ENCODE measurements at places on chromosomes 3 and 15. TPM values are rescaled to one million over a fixed set of nuclear protein-coding genes. Genes with fewer than 3 reads are reported as not detected.

- peaks cover 4% of the 10 kb centered on the region for H3K4me1 ChIP-seq
- no peak overlapping the region for H3K4me3 ChIP-seq
- DNase-seq, result no peak
- H3K36me3 ChIP-seq, result no peaks in the 10 kb centered on the region
- H3K27ac ChIP-seq, result no peak overlapping the region
Observed at GRCh38 chr15:57731530-57732103, 25.1 kb downstream of the POLR2M start.

DNA sequence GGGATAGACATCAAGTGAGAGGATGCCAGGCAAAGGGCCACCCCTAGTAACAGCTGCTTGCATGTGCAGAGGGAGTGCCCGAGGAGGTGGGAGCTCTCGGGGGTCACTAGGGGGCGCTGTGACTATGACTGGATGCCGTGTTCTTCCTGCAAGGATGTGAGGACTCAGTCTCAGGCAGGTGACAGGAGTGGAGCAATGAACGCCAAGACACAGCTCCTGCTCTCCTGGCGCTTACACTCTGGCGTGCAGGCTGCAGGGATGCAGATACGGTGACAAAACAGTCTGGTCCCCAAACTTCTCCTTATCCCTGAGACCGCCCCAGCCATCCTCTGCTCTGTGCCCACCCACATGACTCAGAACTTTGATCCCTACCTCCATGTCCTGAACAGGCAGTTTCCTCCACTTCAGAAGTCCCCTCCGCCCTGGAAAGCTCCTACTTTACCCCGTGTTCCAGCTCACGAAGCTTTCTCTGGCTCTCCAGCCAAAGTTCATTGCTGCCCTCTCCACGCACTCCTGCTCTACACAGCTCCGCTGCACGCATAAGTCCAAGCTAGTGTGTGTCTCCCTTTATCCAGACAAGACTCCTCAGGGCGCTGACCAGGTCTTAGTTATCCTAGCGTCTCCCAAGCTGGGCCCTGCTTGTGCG is 14.7 kb downstream of the RHOV start:
- H3K27me3 ChIP-seq, result no peaks in the 10 kb centered on the region
- H3K36me3 ChIP-seq, result peaks cover 11% of the 10 kb centered on the region
- peaks cover 26% of the 10 kb centered on the region for H3K4me1 ChIP-seq
- no peak overlapping the region for H3K27ac ChIP-seq

- H3K4me3 ChIP-seq, result no peak overlapping the region
- DNase-seq, result no peak
- peaks cover 20% of the 10 kb centered on the region for H3K4me1 ChIP-seq
- no peaks in the 10 kb centered on the region for H3K36me3 ChIP-seq
- no peak overlapping the region for H3K27ac ChIP-seq
- no peaks in the 10 kb centered on the region for H3K27me3 ChIP-seq
Observed at GRCh38 chr3:13517253-13517977, 31.5 kb upstream of the FBLN2 start.

GRCh38 chr15:35252351-35252865 is 167.3 kb upstream of the NANOGP8 start:
- DNase-seq, result no peak
- H3K4me1 ChIP-seq, result no peaks in the 10 kb centered on the region
- no peak overlapping the region for H3K27ac ChIP-seq
- H3K27me3 ChIP-seq, result no peaks in the 10 kb centered on the region
- H3K36me3 ChIP-seq, result no peaks in the 10 kb centered on the region

Gene FRMD4B
- 2.0 TPM for total RNA-seq

Gene CHRNA5
- total RNA-seq, result 25.2 TPM

Data from HCT116 (cell line).